A549 treated with CpdA at 1 μM for 4 hours (cell line): ENCODE measurements at places on chromosomes 6 and 20. TPM values are rescaled to one million over a fixed set of nuclear protein-coding genes. Genes with fewer than 3 reads are reported as not detected.

The CRYBG1 gene
- total RNA-seq: 0.41 to 0.83 TPM (median 0.55 TPM) in 5 replicates

The FGD2 gene
- total RNA-seq: not detected in 5 replicates

The ELOVL5 gene
- 64.8 to 71.9 TPM (median 69.5 TPM) in 5 replicates for total RNA-seq

The INSM1 gene
- total RNA-seq: not detected in 5 replicates

The B3GAT2 gene
- total RNA-seq: 0.03 to 0.07 TPM (median 0.05 TPM) in 5 replicates

The EDN3 gene
- total RNA-seq: 0.03 to 0.10 TPM (median 0.08 TPM) in 3 of 5 replicates, not detected in the others

The EBF4 gene
- 2.2 to 4.7 TPM (median 2.4 TPM) in 5 replicates for total RNA-seq

The PDRG1 gene
- 29.2 to 36.5 TPM (median 34.3 TPM) in 5 replicates for total RNA-seq

The PROKR2 gene
- total RNA-seq: not detected in 5 replicates

The SEMG1 gene
- not detected in 5 replicates for total RNA-seq

The PRR18 gene
- total RNA-seq: 0.11 to 0.25 TPM (median 0.17 TPM) in 5 replicates

The MROH8 gene
- total RNA-seq: 0.79 to 1.3 TPM (median 0.96 TPM) in 5 replicates

The SCGN gene
- total RNA-seq: 0.12 to 0.29 TPM (median 0.18 TPM) in 4 of 5 replicates, not detected in the other
